ENCODE measurements at places on chromosomes 7 and 10. TPM values are rescaled to one million over a fixed set of nuclear protein-coding genes. Genes with fewer than 3 reads are reported as not detected.

Gene CYP3A4
- not detected for total RNA-seq

Gene SEMA3D
- 0.01 TPM for total RNA-seq

Gene UNCX
- total RNA-seq, result not detected

Gene SYT15
- 2.7 TPM for total RNA-seq

Gene OPN4
- not detected for total RNA-seq

Gene TEX36
- total RNA-seq, result not detected

Gene TMEM196
- not detected for total RNA-seq

Gene UCMA
- total RNA-seq, result not detected

Gene AGR3
- total RNA-seq, result not detected

Gene GIMAP6
- not detected for total RNA-seq

Gene ANXA8L1
- 127 TPM for total RNA-seq

Gene TUBB8
- total RNA-seq, result 0.22 TPM

Gene GTPBP10
- 24.5 TPM for total RNA-seq

Gene KIF11
- total RNA-seq, result 37.9 TPM

Gene TUBAL3
- total RNA-seq, result 0.21 TPM

Gene TMEM168
- 8.6 TPM for total RNA-seq

Gene HOXA4
- 2.3 TPM for total RNA-seq

Gene NEUROG3
- total RNA-seq, result not detected

Gene BICC1
- 17.1 TPM for total RNA-seq

Gene CPN1
- 0.29 TPM for total RNA-seq

Gene HOXA3
- total RNA-seq, result 5.6 TPM

Gene PDIA4
- 209 TPM for total RNA-seq

Gene FAM25C
- total RNA-seq, result 0.98 TPM

Gene SORCS3
- total RNA-seq, result not detected

Gene HOXA11
- total RNA-seq, result 0.68 TPM

Gene GARIN1A
- total RNA-seq, result 0.38 TPM

Gene DYDC2
- not detected for total RNA-seq

Gene RBP3
- total RNA-seq, result not detected

Gene KNDC1
- total RNA-seq, result 1.4 TPM

Gene AZGP1
- not detected for total RNA-seq

Gene EVX1
- 0.13 TPM for total RNA-seq
